Cortex of kidney (tissue), 1 donor: ENCODE measurements at places on chromosomes 12 and 14.

- no peak for DNase-seq
These were observed 6.4 kb downstream of the AQP6 start for GRCh38 chr12:49979016-49979586.

DNA sequence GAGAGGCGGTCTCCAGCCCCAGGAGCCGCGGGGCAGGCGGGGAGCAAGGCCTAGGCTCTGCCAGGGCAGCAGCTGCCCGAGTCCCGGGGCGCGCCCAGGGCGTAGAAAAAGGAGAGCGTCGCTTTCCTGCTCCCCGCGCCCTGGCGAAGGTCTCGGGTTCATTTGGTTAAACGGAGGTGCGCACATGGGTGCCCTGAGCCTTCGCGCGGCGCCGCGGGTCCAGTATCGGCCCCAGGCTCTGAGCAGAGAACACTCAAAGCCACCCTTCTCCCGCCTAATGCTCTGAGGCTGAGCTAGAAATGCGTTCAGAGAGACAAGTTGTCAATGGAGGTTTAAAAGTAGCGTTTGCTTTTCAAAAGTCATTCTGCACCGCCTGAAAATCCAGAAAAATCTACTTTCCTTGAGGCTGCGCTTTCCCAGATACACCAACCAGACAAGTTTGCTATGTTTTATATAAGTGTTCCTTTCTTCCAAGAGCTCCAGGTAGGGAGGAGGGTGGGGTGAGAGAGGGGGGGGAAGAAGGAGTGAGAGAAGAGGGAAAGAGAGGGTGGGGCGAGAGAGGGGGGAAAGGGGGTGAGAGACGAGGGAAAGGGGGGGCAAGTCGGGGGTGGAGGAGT lies 1.5 kb downstream of the TMEM132C start:
- no peak for DNase-seq

GRCh38 chr12:131892711-131893604 lies 1.5 kb upstream of the ULK1 start:
- no peak for DNase-seq

DNA sequence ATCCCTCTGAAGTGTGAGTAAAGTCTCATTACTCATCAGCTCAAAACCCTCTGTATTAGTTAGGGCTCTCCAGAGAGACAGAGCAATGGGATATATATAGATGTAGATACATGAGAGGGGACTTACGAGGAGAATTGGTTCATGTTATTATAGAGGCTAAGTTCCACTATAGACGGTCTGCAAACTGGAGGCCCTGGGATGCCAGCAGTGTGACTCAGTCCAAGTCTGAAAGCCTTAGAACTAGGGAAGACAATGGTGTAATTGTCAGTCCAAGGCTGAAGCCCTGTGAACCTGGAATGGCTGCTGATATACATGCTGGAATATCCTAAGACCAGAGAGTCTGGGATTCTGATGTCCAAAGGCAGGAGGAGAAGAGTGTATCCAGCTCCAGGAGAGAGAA lies 57.3 kb upstream of the CEP83 start:
- no peak for DNase-seq

DNA sequence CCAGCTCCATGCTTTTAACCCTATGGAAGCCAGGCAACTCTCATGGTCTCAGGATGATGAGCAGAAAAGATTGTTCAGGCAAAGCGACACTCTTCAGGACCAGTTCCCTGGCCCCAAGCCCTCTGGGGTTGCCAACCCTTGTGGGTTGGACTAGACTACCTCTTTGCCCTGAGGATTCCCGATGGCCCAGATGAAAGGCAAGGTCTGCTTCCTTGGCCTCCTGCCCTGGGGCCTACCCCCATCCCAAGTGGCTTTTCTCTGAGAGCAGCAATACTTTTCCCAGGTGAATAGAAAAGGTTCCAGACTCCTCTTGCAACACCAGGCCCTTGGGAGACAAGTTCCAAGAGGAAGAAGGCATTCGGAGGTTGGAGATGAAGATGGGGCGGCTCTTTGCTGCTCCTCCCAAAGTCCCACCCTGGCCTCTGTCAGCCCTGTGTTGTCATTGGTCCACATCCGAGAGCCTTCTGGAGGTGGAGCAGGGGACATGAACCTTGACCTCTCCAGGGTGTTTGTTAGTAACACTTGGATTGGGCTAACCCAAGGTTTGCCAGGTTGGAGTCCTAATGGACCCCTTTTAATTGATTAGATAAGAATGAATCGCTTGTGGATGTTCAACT lies 131.1 kb downstream of the GCH1 start:
- no peak for DNase-seq

DNA sequence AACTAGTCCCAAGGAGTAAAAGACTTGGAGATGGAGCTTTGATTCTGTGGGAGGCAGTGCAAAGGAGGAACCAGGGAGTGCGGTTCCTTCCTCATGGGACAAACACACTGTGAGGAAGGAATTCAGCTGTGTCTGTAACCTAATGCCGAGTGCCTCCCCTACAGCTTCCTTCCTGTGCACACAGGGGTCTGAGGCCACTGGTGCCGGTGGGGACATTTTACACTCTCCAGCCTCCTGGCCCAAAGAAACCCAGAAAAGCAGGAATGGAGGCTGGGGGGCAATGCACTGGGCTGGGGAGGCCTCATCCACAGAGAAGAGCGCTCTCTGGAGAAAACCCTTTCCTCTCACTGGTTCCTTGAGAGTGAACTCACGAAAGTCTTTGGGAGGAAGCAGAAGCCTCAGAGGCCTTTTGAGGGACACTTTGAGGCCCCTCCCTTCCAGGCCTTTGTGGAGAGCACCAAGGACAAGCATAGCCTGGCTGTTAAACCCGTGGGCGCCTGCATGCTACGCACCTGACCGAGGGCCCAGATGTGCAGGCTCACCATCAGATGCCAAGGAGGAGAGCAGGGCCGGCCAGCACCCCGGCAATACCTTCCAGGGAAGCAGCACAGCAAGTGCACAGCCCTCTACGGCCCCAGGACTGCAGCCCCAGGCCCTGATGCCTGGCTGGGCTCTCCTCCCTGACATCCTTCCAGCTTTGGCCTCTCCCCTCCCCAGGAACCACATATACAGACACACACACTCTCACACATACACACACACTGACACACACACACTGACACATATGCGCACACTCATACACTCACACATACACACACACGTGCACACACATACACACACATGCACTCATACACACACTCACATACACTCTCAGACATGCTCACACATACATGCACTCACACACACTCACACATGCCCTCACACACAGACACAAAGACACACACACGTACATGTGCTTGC lies 52.0 kb downstream of the NFKBIA start:
- no peak for DNase-seq

DNA sequence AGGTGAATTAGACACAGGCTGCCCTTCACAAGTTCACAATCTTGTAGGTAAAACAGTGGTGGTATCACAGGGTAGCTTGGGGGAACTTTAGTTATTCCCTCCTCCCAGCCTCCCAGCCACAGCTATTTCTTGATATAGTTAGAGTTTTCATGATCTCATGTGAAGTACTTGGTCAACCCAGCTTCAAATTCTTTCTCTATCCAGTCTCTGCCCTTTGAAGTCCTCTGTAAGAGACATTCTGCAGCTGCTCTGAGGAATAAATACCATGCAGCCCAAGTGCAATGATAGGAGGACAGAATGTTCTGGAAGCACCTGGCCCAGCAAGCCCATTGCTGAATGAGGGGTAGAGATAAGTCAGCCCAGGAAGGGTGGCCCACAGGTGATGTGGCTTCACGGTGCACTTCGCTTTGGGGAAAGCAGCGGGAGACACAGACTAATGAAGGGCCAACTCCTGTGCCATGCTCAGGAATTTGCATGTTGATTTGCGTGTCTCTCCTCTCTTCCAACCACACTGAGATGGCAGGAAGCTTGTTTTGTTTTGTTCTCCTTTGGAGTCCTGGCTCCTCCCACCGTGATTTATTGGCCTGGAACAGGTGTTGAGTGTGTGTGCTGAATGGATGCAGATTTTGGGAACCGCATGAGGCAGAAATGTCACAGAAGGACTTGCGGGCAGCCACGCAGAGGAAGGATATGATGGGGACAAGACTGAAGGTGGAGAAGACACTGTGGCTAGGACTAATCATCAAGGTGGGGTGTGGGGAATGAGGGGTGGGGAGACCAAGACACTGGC lies 8.0 kb upstream of the TXNRD1 start:
- DNase-seq, result no peak

DNA sequence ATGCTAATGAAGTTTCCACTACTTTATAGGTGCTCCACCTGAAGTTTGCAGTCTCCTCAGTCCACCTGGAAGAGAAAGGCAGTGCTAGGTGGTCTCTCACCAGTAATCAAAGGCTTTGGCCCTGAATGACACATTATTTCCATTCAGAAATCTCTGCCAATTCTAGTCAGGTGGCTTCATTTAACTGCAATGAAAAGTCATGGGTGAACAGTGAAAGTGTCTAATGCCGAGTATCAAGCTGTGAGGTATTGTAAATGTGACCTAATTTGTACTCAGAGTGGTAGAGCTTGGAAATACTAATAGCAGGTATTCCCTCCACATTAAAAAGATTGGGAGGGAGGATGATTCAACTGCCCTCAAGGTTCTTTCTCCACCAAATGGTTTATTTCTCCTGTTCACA lies 220.9 kb upstream of the LRFN5 start:
- DNase-seq, result no peak

GRCh38 chr14:21822109-21822508 lies 148.5 kb upstream of the OR4E1 start:
- DNase-seq, result no peak

DNA sequence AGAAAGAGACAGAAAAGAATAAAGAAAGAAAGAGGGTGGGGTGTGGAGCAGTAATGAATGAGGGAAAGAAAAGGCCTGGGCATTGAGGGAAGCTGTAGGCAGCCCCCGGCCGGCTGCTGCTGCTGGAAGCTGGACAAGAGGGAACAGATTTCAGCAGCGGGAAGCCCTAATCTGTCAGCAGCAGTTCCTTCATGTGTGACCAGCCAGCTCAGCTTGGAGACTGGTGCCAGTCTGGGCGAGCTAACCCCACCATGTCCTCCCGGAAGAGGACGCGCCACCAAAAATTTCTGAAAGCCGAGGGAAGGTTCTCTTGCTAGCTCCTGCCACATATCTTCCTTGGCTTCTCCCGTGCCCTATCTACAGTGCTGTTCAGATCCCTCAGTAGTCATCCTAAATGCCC lies 236.8 kb downstream of the GRIN2B start:
- DNase-seq, result no peak
